ENCODE measurements at places on chromosomes 5 and 9. TPM values are rescaled to one million over a fixed set of nuclear protein-coding genes. Genes with fewer than 3 reads are reported as not detected.

DNA sequence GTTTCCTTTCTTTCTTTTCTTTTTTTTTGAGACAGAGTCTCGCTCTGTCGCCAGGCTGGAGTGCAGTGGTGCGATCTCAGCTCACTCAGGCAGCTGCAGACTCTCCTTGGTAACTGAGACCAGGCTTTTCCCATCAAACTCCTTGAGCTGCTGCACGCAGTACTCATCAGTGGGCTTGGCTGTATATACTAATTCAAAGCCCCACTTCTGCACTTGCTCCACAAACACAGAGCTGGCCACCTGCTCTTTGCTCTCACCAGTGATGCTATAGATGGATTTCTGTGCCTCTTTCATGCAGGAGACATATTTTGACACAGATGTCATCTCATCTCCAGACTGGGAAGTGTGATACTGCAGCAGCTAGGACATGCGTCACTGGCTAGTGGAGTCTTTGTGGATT is 252.7 kb downstream of the AP3B1 start:
- DNase-seq: no peak

- DNase-seq: peak; percentile 75
These were observed 145.7 kb downstream of the EBF1 start for GRCh38 chr5:158953929-158954534.

- no peak for DNase-seq
These were observed 2.6 kb downstream of the AMACR start for GRCh38 chr5:34005211-34005610.

- DNase-seq: no peak
These were observed 36.3 kb downstream of the ADAMTS19 start for GRCh38 chr5:129496421-129496820.

DNA sequence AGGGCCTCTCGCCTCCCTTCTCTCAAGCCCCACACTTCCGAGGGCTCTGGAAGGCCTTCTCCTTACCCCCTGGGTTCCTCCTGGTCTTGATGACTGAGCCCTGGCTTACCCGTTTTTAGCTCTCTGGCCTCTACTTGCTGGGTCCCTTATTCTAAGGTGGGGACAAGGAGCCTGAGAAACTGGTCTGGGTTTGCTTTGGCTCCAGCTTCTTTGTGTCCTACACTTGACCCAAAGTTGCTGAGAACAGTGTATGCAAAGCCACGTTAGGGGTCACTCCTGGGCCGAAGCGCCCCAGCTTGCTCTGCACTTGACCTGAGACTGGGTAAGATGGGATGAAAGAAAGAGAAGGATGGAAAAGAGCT is 788 bp downstream of the ZNF346 start:
- no peak for DNase-seq

ZNF658 gene
- total RNA-seq: 7.1 TPM

GRCh38 chr5:137566780-137567179 is 67.7 kb upstream of the SPOCK1 start:
- no peak for DNase-seq

FBP2 gene
- not detected for total RNA-seq

DNA sequence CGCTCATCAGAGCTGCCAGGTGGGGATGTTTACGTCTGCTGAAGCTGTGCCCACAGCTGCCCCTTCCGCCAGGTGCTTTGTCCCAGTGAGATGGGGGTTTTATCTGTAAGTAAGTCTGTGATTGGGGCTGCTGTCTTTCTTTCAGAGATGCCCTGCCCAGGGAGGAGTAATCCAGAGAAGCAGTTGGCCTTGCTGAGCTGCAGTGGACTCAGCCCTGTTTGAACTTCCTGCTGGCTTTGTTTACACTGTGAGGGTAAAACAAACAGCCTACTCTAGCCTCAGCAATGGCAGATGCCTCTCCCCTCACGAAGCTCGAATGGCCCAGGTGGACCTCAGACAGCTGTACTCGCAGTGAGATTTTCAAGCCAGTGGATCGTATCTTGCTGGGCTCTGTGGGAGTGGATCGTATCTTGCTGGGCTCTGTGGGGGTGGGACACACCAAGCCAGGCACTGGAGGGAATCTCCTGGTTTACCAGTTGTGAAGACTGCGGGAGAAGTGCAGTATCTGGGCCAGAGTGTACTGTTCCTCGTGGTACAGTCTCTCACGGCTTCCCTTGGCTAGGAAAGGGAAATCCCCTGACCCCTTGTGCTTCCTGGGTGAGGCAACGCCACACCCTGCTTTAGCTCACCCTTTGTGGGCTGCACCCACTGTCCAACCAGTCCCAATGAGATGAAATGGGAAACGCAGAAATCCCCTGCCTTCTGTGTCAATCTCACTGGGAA is 530.1 kb upstream of the DMAC1 start:
- DNase-seq: no peak

- DNase-seq: peak; percentile 71
These were observed 50.0 kb downstream of the HRH2 start for GRCh38 chr5:175707751-175708375.

TBCA gene
- total RNA-seq: 106 TPM

GRCh38 chr5:135244620-135245021 is 154.4 kb downstream of the MACROH2A1 start:
- peak; percentile 51 for DNase-seq

- no peak for DNase-seq
These were observed 42.7 kb upstream of the PALM2AKAP2 start for GRCh38 chr9:109737295-109737694.

DNA sequence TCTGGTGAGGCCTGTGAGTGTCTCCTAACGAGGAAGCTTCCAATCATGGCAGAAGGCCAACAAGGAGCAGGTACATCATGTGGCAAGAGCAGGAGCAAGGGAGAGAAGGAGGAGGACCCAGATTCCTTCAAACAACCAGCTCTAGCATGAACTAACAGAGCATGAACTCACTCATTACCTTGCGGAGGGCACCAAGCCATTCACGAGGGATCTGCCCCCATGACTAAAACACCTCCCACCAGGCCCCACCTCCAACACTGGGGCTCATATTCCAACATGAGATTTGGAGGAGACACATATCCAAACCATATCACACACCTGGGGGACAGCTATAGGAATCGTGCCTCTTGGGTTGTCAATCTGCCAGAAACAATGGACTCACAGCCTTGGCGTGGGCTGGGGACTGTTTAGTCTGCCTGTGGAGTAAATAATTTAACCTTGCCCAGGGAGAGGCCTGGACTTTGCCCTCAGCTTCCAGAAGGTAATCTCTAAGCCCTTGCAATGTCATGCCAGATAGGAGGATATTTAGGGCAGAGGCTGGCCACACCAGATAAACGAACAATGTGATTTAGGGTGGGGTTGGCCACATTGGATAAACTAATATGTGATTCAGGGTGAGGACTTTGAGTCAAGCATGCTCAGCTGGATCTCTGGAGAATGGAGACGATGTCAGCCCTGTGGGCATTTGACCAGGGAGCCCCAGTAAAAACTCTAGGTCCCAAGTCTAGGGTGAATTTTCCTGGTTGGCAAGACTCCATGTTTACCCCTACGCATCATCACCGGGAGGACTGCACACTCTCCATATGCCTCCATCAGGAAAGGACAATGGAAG is 13.6 kb upstream of the VDAC1 start:
- DNase-seq: peak; percentile 29

DNA sequence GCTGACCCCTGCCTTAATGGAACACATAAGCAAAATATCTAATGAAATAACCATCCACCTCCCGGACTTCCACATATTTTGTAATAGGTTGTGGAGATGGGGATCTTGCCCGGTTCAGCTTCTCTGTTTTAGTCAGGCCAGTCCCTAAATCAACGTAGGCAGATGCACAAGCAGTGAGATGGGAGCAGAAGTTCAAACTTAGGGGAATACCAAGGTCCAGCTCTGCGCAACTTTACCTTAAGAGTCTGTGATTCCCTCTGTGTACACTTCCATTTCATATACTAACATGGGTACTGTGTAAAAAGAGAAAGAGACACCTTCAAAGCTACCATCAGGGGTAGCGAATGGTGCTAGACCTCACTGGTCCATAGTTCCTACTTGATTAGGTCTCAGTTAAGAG is 110.9 kb downstream of the NTRK2 start:
- no peak for DNase-seq

DNA sequence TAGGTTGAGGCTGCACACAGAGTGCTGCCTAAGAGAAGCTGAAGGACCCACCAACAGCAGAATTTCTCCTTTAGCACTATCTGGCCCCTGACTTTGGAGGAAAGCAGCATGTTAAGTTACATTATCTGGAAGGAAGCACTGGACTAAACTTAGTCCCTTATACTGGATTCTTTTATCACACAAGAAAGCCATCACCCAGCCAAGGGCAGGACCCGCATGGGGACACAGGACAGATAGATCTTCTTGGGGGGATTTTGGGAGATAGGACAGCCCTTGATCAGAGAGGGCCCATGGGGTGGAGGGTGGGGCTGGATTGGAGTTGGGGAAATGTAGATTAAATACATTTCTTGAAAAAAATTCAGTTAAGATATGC is 14.4 kb downstream of the ANKRD33B start:
- peak; percentile 61 for DNase-seq

CORO2A gene
- total RNA-seq: 5.1 TPM

DOCK8 gene
- 195 TPM for total RNA-seq

DNA sequence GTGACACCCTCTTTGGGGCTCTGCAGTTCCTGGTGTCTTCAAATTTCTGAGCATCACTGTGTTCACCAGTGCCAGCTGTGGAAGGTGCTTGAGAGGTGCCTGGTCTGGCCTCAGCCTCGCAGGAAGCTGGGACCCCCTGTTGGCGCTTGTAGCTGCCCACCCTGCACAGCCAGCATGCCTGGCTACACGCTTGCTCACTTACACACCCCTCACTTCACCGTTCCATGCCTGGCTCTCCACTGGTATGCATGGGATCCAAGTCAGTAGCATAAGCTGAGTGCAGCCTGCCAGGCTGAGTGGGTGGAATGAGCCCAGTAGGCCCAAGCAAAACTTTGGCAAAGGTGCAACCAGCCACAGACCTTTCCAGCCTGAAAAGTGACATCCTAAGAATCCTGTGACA is 801.4 kb upstream of the PTPRD start:
- no peak for DNase-seq

DNA sequence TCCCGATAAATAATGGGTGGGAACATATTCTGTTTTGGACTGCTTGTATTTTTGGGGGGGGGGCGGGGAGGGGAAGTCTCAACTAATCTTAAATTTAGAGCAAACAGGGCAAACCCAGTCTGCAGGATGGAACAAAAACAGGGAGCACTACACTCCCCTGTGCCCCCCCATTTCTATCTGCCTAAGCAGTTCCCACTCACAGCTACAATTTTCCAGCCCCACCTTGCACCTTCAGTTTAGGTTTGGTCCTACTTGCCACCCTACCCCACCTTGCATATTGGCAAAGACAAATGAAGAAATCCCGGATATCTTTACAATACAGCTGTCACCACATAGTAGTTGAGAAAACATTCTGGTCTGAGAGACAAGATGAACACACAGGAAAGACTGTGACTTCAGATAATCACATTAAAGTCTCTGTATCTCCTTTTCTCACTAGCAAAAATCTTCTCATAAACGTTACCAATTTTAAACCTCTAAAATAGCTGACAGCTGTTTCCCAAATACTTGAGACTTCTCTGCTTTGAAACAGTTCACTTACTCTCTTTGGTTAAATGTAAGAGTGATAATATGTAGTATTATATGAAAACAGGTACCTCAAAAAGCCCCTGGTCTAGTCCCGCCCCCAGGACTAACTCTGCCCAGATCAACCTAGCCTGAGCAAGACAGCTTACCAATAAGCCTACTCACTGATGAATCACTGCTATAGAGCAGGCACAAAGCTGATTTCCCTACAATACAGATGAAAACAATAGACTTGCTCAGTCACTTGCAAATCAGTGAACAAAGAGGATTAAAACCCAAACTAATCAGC is 5.2 kb upstream of the RAPGEF6 start:
- DNase-seq: no peak

ARID3C gene
- total RNA-seq: not detected

FABP6 gene
- not detected for total RNA-seq

DNA sequence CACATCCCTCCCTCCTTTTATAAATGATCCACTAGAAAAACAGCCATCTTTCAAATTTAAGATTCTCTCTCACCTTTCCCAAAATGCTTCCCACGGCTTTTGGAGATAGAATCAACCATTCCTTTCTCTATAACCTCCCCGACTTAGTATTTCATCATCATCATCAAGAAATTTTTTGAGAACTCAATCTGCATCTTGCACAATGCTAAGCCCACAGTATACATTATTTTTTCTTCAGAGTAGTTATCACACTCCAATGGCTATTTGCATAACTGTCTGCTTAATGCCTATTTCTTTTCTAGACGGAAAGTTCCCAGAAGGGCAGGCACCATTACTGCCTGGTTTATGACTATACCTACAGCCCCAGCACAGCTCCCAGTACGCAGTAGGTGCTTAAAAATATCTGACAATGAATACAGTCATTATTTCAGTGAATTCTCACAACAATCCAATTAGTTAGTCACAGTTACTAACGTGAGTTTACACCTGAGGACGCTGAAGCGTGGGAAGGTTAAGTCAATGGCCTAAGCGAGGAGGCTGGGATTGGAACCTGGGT is 212.7 kb downstream of the TTLL11 start:
- no peak for DNase-seq

DNA sequence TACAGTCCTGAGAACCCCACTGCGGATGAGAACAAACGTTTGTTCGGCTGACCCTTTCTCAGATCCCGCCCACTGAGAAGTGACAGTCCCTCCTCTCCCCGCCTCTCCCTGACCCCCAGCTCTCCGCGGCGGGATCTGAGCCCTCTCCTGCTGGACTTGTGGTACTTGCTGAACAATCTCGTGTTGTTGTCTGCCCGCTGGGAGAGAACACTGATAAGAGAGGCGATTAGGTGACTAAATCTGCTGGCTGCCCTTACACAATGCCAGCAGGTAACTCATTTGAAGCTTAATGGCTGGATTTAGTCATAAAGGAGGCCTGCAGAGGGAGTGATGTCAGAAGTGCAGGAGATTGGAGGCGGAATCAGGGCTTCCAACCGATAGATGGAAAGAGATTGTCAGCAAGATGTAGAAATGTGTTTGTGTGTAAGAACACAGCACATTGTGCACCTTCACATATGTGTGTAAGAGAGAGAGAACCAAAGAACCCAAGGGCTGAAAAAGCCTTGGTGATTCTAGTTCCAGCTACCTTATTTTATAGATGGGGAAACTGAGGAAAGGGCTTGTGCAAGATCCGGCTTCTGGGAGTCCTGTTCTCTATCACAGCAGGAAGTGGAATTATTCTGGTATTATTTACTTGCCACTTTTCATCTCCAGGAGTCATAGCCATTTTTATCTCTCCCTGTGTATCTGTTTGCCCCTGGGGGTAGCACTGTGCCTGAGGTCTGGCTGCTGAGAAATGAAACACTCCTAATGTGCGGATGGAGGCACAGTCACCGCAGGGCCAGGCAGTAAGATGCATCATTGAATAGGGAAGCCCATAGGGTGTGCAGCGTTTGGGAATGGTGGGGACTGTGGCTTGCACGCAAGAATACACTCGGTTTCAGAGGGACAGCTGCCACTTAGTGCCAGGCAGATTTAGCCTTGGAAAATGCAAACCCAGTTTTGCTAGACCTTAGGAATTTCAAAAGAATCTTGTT is 203.7 kb upstream of the MSX2 start:
- DNase-seq: no peak

- no peak for DNase-seq
These were observed 182.5 kb downstream of the EDIL3 start for GRCh38 chr5:84202136-84202535.
